ENCODE measurements at places on chromosomes 4 and X.

DNA sequence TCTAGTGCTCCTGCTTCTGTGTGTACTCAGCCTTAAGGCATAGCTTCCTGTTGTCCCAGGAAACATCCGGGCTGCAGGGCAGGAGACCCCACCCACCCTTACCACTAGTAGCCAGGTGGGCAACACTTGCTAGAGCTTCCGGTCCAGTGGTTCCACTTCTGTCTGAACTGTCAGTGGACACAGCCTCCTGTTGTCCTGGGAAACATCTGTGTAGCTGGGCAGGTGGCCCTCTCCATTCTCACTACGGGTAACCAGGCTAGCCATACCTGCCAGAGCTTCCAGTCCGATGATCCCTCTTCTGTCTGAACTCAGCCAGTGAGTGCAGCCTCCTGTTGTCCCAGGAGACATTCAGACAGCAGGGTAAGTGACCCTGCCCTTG lies 372.2 kb downstream of the INPP4B start:
- H3K36me3 ChIP-seq: no peaks in the 10 kb centered on the region
- H3K27ac ChIP-seq: no peak overlapping the region
- H3K27me3 ChIP-seq: no peaks in the 10 kb centered on the region
- no peak overlapping the region for H3K4me3 ChIP-seq
- peaks cover 13% of the 10 kb centered on the region for H3K4me1 ChIP-seq

DNA sequence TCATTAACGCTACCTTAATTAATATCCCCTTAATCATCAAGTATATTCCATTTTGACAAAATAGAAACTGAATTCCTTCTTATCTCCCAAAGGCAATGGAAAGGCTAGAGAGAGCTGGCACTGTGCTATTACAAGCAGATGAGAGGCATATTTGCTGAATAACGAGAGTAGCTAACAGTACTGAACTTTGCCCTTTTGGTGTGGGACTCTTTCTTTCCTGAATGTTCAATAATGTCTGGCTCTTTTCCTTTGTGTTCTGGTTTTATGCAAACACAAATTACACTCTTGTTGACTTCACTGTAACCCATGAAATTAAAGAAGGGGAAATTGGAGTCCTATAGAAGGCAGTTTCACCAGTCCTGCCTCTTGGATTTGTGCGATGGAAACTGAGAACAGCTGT lies 63.5 kb downstream of the SHROOM3 start:
- no peak overlapping the region for H3K27ac ChIP-seq
- no peaks in the 10 kb centered on the region for H3K4me1 ChIP-seq
- no peak for DNase-seq
- H3K4me3 ChIP-seq: no peak overlapping the region
- H3K27me3 ChIP-seq: peaks cover 16% of the 10 kb centered on the region

GRCh38 chrX:22159071-22159470 lies 113.6 kb upstream of the CBLL2 start:
- H3K4me3 ChIP-seq: no peak overlapping the region
- no peaks in the 10 kb centered on the region for H3K36me3 ChIP-seq
- no peaks in the 10 kb centered on the region for H3K27me3 ChIP-seq

DNA sequence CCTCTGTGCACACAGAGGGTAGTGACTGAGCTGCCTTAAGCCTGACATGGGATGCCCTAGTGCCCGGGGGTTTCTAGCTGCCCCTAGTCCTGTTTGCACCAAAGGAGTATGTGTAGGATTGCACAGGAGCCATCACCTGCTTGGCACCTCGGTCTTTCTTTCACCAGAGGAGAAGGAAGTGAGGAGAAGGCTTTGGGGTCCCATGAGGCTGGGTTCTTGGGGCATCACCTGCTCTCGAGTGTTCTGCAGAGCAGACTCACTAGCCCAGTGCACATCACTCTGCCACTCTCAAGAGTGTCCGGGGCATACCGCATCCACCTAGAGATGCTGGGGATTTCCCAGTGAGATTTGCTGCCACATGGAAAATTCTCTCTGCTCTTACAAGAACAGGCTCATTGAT lies 40.5 kb upstream of the GPR78 start:
- peaks cover 7% of the 10 kb centered on the region for H3K4me1 ChIP-seq
- H3K4me3 ChIP-seq: peak overlapping the region; percentile 58
- H3K36me3 ChIP-seq: no peaks in the 10 kb centered on the region

DNA sequence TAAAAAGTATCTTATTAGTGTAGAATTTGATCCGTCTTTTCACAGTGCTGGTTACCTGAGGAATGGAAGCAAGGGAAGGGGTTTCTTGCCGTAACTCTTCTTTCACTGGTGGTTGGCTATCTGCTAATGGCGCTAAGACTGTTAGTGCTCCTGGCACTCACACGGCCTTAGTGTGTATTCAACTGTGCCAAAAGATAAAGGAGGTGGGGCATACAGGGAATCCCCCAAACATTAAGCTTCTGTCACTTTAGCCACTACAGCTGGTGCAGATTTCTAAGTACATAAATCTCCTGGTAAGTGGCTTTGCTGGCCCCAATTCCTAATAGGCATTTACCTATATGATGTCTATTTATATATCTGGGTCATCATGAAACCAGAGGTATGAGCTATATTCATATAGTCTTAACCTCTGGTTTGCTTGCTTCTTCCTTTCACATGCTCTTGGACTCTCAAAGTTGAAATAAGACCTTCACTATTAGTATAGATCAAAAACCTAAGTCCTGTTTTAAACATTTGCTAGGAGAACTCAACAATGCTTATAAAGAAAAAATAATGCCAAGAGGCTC lies 95.1 kb downstream of the TSPAN7 start:
- H3K4me1 ChIP-seq: no peaks in the 10 kb centered on the region
- H3K36me3 ChIP-seq: no peaks in the 10 kb centered on the region
- H3K27ac ChIP-seq: no peak overlapping the region

DNA sequence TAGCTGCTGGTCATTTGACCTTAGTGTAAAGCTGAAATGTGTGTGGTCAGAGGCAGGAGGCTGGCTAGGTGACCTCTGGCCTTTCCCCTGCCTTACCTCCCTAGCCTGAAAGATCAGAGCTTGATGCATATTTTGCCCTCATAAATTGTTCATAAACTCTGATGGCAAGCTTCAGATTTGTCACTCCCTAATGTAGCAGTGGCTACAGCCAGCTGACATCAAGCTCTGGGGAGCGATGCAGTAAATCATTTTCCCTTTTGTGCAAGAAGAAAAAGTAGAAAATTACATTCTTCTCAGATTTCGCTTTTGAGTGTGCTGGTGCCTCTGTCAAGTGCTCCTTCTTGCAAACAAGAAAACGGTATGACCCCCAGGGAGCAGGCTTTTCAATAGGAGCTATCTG lies 87.7 kb upstream of the MAGEA4 start:
- H3K27me3 ChIP-seq: no peaks in the 10 kb centered on the region
- H3K4me1 ChIP-seq: no peaks in the 10 kb centered on the region

- no peak overlapping the region for H3K27ac ChIP-seq
- H3K36me3 ChIP-seq: no peaks in the 10 kb centered on the region
- DNase-seq: no peak
- no peaks in the 10 kb centered on the region for H3K27me3 ChIP-seq
- H3K4me1 ChIP-seq: no peaks in the 10 kb centered on the region
Measured at GRCh38 chr4:14562901-14563300, 439.4 kb upstream of the CPEB2 start.

DNA sequence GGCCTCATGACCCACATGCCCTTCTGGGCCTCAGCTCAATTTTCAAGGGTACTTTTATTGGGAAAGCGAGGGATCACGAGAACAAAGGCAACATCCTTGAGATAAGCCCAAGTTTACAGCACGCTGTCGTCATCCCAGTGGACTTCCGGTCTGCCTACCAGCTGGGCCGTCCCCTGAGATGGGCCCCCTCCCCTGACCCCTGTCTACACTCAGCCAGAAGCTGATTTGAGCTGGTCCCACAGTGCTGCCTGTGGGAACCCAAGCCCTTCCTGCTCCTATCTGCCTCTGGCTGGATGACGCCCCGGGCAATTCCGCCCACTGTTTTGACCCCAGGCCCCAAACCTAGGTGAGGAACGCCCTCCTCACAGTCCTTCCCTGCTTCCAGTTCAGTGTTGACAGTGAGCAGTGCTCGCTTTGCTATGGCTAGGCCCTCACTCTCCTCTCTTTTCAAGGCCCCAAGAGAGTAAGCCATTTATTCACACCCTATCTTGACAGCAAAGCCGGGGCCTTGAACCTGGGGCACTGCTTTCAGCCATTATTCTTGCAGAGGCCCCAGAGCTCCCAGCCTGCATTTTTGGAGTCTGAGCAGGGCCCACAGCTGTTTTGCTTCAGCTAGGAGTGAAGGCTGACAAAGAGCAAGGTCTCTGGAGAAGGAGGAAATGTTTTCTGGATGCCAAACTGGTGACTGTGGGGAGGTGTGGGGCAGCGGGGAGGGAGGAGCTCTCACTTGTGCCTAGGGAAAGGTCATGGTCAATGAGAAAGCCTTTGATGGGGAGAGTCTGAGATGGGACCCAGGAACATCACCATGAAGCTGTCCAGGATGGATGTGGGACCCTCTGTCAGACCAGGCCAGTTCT lies 164.6 kb upstream of the BCOR start:
- no peaks in the 10 kb centered on the region for H3K36me3 ChIP-seq
- no peak overlapping the region for H3K27ac ChIP-seq
- H3K27me3 ChIP-seq: no peaks in the 10 kb centered on the region
- H3K4me1 ChIP-seq: peaks cover 4% of the 10 kb centered on the region

DNA sequence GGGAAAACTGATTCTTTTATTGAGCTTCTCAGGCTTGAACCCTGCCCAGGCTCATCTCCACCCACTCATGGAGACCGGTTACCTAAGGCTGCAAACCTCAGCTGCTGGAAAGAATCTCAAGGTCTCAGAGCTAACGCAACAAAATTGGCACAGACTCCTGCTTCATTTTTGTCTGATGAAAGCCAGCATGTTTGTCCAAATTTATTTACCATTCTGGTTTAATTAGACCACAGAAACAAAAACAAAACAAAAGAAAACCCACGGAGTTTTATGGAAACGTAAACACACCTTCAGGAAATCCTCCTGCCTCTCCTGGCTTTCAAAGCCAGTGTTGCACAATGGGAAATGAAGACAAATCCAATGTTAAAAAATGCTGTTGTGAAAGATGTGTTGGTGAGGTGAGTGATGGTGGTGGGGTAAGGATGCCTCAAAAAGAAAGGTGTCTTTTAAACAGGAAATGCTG lies 56.4 kb upstream of the PDLIM3 start:
- H3K27ac ChIP-seq: no peak overlapping the region
- H3K27me3 ChIP-seq: peaks cover 29% of the 10 kb centered on the region
- DNase-seq: peak; percentile 33
- H3K4me3 ChIP-seq: no peak overlapping the region
- H3K4me1 ChIP-seq: peaks cover 11% of the 10 kb centered on the region
- H3K36me3 ChIP-seq: no peaks in the 10 kb centered on the region

DNA sequence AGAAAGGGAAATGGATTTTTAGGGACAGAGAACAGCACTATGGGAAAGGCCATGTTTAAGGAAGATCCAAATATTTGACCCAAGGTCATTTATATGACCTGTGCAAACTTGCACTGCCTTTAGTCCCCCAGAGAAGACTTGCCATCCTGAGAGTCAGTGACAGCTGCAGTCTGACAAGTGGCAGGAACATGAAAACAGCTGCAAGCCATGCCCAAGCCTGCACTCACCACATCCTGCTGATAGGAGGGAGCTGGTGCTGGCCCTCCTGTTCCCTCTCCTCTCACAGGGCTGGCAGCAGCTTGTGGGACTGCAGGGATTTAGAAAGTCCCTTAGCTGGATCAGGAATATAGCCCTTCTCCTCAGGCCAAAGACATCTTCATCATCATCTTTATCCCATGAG lies 187.7 kb downstream of the RAP1GDS1 start:
- peak; percentile 77 for DNase-seq
- H3K4me3 ChIP-seq: peak overlapping the region; percentile 8
- H3K36me3 ChIP-seq: peaks cover 25% of the 10 kb centered on the region

- H3K4me3 ChIP-seq: no peak overlapping the region
- peaks cover 12% of the 10 kb centered on the region for H3K27me3 ChIP-seq
- no peak overlapping the region for H3K27ac ChIP-seq
- peaks cover 3% of the 10 kb centered on the region for H3K4me1 ChIP-seq
- peaks cover 6% of the 10 kb centered on the region for H3K36me3 ChIP-seq
Measured at GRCh38 chr4:2101346-2102044, 42.4 kb downstream of the NAT8L start.

DNA sequence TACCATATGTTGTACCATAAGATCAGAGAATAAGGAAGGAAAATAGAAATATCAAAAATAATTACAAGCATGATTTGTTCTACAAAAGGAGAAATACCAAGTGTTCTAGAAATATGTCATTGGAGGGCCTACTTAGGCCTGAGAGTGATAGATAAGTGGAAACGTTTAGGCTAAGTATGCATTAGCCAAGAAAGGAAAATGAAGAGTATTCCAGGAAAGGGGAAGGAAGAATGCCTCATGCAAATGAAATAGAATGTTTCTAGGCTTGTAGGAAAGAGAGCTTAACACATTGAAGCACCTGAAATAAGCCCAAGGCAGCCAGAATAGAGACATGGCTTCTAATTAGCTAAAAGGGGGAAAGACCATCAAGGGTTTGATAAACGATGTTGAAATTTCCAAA lies 595.7 kb upstream of the ATOH1 start:
- H3K4me1 ChIP-seq: no peaks in the 10 kb centered on the region
- H3K27ac ChIP-seq: no peak overlapping the region
- no peaks in the 10 kb centered on the region for H3K36me3 ChIP-seq
- no peak for DNase-seq

DNA sequence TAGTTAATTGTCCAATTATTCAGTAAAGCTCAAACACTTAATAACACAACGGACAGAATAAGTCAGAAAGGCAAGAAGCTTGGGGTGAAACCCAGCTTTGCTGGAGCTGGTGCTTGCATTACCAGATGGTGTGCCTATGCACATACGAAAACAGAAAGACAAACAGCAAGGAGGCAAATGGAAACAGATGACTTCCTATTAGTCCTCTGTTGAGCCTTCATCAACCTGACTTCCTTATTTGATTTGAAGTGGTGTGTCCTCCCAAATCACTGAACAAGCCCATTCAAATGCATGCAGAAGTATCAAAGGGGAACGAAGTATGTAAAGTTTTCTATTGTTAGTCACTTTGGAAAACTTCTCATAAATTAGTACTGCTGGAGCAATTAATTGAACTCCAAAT lies 166.2 kb downstream of the ATP10D start:
- H3K4me1 ChIP-seq: no peaks in the 10 kb centered on the region
- no peaks in the 10 kb centered on the region for H3K36me3 ChIP-seq
- H3K27me3 ChIP-seq: peaks cover 1% of the 10 kb centered on the region
- H3K27ac ChIP-seq: no peak overlapping the region
- no peak for DNase-seq

All from activated CD4-positive, alpha-beta T cell treated with anti-CD3 and anti-CD28 coated beads, Interleukin-2, amount 10 ng/mL, durations not matched to agents 24 days and 14 days (primary cell).